ENCODE measurements at places on chromosomes 5 and 9.
A peak's percentile ranks its signal among the peaks of the same experiment; 100 is the strongest.

DNA sequence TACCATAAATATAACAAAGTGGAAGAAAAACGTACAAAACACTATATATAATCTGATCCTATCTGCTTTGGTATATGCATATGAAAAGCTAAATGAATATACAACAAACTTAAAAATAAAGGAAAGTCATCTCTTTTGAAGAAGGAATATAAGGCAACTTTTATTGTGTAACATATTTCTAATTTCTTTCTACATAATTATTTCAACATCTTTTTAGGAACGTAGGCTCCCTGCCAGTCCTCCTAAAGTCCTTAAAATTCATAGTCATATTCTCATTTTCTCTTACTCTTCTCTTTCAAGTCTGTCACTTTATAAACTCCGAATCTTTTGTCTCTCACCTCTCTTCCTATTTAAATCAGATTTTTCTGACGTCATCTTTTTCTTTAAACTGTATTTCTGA is 9.6 kb downstream of the DEPDC1B start:
- DNase-seq = no peak

GRCh38 chr5:98314292-98314691 is 459.2 kb upstream of the RGMB start:
- no peak for DNase-seq

GRCh38 chr5:109318455-109319108 is 91.2 kb downstream of the PJA2 start:
- no peak for DNase-seq

DNA sequence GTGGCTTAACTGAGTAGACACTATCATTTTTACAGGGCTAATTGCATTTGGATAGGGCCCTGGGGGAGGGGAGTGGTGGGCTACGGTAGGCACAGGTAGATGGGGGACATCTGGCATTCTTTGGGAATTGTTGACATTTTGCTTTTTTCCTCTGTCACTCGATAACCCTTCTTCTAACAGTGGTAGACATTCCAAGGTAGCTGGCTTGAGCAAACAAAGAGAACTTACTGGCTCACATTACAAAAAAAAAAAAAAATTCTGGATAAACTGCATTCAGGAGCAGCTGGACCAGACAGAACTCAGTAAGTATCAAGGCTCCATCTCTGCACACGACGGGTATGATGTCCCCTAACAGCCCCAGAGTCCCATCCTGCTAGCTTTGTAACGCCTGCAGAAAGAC is 585.2 kb downstream of the ZNF608 start:
- DNase-seq = no peak

DNA sequence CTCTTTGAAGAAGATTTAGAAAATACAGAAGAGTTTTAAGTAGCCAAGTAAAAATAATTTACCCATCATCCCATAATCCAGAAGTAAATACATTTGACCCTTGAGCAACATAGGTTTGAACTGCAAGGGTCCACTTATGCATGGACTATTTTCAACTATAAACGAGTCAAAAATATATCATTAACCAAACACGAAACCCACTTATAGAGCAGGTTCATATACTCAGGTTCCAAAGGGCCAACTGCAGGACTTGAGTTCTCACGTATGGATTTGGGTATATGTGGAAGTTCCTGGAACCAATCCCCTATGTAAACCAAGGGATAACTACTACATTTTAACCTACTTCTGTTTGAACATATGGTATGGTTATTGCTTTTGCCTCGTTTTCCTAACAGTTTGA is 5.8 kb downstream of the ABITRAM start:
- DNase-seq = no peak

GRCh38 chr5:6321078-6321477 is 57.3 kb downstream of the MED10 start:
- no peak for DNase-seq

GRCh38 chr5:139513852-139514485 is 31.4 kb upstream of the STING1 start:
- DNase-seq = no peak

DNA sequence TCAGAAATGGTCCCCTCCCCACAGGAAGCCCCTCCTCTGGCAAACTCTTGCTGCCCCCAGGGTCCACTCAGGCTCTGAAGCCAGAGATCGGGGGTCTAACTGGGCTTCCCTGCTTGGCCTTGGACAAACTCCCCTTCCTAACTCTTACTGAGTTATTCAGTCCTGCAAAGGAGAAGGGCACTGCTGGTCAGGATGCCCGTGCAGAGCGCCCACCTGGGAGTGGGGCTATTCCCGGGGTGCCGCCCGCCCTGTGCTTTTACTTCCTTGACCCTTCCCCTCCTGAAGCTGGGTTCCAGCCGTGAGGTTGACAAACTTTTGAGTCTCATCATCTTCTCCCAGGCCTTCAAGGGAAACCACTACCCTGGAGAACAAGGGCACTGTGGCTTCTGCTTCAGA is 4.9 kb downstream of the TBC1D9B start:
- DNase-seq = no peak

DNA sequence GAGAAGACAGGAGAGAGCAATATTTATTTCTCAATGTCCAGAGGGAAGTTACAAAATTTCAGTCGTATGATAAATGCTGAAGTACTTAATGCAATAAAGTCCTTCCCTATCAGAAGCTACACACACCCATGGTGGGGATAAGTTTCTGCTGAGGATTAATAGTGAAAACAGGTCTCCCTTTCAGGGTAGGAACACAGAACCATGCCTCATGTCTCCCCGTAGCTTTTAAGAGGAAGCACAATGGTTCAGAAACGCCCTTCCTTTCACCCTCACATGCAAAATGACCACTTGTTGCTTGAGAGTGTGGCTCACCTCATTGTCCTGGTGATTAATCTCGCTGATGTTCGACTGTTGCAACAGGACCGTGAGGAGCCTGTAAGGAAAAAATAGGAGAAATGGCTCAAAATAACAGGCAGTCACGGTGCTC is 73.6 kb downstream of the ANKRD55 start:
- DNase-seq = no peak

- no peak for DNase-seq
Measured at GRCh38 chr9:75064307-75065025, 23.5 kb downstream of the NMRK1 start.

- DNase-seq = no peak
Measured at GRCh38 chr9:131603711-131604439, 58.6 kb downstream of the PRRT1B start.

DNA sequence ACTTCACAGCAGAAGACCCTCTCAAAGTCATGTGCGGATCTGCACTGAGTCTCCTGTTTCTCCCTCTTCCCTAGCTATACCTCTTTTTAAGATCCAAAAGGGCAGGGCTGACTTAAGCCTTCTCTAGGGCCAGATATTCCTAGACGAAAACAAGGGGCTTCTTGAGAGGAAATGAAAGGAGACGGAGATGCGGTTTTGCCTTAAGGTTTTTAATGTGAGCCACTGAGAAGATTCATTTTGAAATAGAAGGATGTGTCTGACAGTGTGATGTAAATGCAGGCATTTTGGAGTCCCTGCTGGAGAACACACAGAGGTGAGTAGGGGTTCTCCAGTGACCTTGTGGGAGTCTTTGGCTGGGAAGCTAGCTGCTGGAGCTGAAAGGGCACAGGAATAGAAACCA is 15.6 kb upstream of the IL12B start:
- DNase-seq = no peak

DNA sequence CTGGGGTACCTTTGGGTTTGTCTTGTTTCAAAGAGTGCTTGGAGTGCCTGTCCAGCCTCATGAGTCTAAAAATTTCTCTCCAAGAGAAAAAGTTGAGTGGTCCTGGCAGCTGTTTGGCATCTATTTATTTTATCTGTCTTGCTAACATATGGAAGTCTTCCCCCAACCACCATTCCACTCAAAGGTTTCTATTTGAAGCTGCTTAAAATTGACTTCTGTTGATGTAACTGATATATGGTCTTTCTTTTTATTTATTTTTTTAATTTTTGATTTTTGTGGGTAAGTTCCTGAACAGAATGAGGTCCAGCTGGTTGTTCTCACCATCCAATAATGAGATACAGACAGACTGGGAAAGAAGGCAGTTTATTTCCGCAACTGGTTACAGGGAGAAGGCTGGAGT is 178.7 kb upstream of the SGCD start:
- DNase-seq = no peak

DNA sequence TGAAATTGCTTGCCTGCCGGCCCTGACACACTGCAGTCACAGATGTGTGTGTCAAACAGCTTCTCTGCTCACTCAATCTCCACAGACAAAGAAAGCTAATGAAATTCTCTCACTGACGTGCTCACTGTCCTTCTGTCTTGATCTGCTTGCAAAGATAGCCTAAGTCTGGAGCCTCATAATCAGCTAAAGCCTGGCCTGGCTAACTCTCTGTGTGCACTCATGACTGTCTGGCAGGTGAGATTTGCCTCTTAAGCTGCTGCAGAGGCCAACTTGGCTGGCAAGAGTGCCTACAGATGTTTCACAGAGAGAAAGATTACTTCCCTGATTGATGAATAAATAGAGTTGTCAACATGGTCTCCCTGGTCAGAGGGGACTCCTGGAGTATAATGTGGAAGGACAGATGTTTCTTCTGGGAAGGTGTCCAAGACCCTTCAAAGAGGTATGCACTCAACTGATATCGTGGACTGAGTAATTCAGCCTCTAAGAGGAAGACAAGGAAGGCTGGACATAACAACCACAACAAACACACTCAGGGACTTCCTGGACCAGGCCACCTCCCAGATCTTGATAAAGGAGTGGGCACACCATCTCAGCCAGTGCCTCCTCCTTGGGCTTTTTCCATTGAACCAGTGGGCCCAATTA is 362.0 kb downstream of the SPOCK1 start:
- DNase-seq = no peak

DNA sequence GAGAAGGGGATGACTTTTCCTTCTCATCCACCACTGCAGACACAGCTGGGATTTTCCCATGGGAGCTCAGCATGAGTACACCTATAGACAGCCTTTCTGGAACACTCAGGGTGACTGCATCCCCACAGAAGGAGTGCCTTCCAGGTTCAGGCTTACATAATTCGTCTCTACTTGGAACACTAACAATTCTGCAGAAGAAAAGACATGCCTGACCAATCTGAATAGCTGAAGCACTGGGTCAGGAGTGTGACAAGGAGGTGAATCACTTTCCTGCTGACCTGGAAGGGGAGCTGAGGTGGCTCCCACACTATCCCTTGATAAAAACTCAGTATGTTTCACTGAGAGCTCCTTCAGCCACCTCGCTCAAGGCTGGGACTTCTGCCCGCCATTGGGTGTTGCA is 425.3 kb downstream of the TLR4 start:
- no peak for DNase-seq

DNA sequence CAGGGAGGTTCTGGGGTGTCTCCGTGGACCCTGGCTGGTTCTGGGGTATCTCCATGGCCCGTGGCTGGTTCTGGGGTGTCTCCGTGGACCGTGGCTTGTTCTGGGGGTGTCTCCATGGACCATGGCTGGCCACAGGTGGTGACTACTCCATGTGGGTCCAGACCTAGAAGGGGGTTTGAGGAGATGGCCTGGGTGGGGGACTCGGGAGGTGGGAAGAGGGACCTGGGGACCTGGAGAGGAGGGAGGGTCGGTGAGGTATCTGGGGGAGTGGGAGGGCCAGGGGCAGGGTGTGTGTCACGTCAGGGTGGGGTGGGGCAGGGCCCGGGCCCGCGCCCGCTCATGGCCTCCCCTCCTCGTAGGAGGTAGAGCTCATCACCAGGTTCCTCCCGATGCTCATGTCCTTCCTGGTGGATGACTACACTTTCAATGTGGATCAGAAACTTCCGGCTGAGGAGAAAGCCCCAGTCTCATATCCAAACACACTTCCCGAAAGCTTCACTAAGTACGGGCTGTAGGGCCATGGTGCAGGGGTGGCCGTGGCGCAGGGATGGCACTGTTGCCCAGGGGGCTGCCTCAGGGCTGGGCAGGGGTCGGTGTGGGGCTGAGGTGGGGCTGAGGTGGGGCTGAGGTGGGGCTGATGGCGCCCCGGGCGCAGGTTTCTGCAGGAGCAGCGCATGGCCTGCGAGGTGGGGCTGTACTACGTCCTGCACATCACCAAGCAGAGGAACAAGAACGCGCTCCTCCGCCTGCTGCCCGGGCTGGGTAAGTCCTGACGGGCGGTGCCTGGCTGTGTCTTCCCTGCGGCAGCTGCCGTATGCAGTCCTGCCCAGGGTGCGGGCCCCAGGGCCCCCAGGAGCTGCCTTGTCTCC is 10.7 kb upstream of the TOR4A start:
- no peak for DNase-seq

GRCh38 chr9:93258818-93259489 is 75.0 kb downstream of the WNK2 start:
- no peak for DNase-seq

DNA sequence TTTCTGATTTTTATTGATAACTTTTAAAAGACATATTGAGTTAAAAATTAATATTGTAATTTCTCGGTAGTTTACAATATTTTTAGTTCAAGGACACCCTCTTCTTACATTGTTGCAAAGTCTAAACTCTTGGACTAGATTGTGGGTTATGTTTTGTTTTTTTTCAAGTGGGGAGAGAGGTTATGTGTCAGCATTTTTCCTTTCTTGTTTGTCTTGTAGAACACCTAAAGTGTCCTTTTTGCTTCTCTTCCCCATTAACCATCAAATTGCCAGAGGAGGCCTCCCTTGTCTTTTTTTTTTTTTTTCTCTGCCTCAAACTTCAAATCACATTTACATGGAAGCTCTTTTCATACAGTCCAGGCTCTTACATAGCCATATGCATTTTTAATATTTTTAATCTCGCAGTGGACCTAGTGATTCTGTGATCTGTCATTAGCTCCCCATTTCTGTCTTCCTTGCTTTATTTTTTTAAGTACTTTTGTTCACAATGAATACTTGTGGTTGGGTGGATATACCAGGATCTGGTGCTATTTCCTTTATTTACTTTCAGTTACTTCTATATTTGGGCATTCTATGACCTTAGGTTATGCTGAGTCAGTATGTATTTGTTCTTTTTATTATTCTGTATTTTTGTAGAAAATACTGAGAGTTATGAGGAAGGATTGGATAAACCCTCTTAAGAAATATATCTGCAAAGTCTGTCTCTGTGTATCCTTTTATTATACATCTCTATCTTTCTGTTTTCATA is 2280.6 kb upstream of the ACO1 start:
- no peak for DNase-seq

DNA sequence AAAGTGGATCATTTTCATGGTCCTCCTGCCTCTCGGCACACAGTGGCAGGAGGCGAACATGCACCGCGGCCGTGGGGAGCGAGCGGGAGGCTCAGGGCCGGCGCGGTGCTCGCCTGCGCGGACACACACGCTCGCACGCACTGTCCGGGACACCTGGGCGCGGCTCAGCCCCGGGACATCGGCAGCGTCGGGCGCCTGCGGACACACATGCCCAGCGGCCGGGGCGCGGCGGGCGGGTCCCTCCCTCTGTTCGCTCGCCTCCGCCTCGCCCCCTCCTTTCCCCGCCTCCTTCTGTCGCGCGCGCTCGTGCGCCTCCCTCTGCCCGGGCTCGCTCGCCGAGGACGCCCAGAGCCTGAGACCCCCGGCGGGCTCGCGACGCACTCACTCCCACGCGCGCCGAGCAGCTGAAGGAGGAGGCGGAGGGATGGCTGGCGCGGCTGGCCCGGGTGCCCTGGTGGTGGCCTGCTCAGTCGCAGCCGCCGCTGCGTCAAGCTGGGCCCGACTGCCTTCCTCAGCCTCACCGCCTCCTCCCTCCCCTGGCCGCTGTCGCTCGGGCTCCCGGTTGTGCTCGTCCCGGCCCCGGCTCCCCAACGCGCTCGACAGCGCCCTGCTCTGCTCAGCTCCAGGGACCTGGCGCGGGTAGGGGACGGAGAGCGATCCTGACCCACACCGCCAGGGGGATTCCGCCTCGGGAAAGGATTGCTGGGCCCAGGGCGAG is at the start of gene FRMD3:
FRMD3 (minus strand) TSS at position 230 of the 718 bp plus-strand sequence; CDS start at position 60, 170 bp downstream.
- peak; percentile 17 for DNase-seq

GRCh38 chr5:143474616-143475015 is 71.1 kb upstream of the NR3C1 start:
- DNase-seq = no peak
